ENCODE measurements at places on chromosomes 2 and 18.
A peak's percentile ranks its signal among the peaks of the same experiment; 100 is the strongest.

GRCh38 chr2:46954951-46955571 is 39.5 kb upstream of the MCFD2 start:
- peak; percentile 77 for DNase-seq

DNA sequence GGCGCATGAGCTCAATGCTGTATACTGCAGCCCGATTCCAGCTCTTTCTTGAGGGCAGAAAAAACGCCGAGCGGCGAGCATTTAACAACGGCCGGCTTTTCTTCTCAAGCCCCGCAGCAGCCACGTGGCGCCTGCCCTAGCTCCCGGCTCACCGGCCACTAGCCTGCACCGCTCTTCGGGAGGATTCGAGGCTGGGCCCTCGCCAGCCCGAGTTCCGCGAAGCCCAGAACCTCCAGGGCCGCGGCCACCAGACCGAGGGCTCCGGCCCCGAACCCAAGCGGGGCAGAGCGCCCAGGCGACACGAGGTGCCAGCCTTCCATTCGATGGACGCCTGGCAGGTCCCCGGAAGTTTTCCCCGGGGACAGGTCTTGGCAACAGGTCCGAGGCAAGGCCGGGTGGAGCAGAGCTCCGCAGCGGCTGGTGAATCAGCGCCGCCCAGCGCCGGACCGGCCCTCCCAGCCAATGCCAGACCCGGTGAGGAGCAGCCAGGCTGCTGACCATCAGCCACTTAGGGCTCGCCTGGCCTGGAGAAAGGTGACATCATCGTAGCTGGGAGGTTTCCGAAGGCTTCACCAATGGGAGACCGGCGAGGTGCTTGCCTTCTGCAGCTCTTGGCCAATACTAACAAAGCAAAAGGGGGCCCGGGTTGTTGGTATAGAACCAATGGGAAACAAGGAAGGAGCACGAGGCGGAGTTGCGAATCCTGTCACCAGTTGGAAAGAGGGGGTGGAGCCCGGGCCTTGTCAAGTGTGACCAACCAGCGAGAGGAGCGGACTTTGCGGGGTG is 552 bp upstream of the MXD1 start:
- DNase-seq = peak; percentile 100

- peak; percentile 43 for DNase-seq
Measured at GRCh38 chr2:10168221-10168620, 45.7 kb downstream of the RRM2 start.

GRCh38 chr2:225196579-225196978 is 154.3 kb upstream of the DOCK10 start:
- DNase-seq = no peak

DNA sequence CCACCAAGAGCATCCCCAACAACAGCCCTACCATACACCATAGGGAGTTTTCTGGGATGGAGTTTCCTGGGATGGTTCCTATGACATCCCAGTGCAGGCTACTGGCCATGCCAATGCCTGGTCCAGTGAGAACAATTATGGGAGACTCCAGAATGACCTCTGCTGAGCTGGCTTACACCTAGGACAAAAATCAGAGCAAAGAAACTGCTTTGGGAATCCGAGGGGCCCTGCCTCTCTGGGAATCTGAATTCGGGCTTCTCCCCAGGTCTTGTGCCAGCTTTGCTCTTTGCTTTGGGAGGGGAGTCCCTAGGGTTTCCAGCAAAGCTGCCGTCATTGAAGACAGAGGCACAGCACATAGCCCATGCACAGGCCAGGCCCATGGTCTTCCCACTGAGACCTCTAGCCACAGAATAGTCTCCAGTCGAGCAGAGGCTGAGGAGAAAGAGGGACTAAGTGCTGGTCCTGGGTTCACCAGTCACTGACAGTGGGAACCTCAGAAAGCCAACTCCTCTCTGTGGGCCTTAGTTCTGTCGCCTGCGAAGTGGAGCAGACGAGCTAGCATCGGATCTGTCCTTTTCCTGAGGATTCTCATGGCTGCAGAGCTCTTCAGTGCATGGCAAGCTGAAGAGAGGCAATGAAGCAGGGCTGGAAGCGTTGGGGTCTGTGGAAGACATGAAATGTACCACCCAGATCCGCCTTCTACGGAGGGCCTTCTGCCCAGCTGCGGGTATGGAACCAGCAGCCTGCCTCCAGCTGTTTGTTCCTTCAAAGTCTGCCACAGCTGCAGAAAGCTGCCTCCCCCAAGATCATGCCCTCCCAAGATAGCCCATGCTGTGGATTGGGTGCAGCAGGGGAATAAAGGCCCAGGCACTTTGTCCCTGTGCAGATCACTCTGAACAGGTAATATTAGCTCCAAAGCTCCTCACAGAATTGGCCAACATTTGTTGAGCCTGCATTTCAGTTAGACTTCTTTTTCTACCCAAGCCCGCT is 11.2 kb upstream of the LBH start:
- DNase-seq = no peak

GRCh38 chr18:61681065-61681464 is 211.7 kb downstream of the RNF152 start:
- no peak for DNase-seq

GRCh38 chr2:52968043-52968442 is 799.6 kb upstream of the CHAC2 start:
- DNase-seq = no peak

DNA sequence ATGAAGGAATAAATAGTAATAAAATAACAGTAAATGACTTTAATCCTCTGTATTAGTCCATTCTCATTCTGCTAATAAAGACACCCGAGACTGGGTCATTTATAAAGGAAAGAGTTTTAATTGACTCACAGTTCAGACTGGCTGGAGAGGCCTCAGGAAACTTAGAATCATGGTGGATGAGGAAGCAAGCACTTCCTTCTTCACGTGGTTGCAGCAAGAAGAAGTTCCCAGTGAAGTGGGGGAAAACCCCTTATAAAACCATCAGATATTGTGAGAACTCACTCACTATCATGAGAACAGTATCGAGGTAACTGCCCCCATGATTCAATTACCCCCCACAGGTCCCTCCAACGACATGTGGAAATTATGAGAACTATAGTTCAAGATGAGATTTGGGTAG is 727.9 kb upstream of the LINC00305 start:
- DNase-seq = no peak

GRCh38 chr18:67211646-67212045 is 304.9 kb downstream of the DSEL start:
- no peak for DNase-seq

- DNase-seq = peak; percentile 53
Measured at GRCh38 chr2:170817093-170818035, 677 bp downstream of the GAD1 start.

GRCh38 chr18:71252351-71252865 is 963.6 kb downstream of the SOCS6 start:
- no peak for DNase-seq

DNA sequence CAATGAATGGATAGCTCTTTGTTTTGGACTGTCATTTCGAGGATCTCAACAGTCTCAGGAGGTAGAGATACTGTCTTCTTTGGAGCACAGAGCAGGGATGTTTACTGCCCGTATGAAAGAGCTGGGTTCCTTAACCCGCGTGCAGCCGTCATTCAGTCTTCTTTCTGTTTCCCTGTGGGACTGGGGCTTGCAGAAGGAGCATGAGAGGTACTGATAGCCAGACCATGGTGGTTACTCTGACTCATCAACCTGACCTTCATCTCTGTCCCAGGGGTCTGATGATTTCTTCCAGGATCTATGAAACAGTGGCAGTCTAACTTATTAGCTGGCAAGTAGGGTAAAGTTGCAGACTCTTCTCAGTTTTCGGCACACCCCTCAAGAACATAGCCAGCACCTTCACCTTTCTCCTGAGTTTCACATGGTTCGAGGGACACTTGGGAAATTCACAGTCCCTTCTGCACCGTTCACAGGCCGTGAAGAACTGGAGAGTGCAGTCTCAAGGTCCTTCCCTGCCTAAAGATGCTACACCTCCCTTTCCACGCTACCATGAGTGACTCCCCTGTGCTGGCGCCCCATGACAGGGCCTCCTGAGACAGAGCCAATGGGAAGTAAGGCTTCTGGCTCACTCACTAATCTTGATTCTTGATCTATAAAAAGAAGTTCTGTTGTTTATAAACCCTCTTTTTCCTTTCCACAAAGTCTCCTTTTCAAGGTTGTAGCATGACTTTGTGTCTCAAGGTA is 226.2 kb downstream of the MC4R start:
- no peak for DNase-seq

DNA sequence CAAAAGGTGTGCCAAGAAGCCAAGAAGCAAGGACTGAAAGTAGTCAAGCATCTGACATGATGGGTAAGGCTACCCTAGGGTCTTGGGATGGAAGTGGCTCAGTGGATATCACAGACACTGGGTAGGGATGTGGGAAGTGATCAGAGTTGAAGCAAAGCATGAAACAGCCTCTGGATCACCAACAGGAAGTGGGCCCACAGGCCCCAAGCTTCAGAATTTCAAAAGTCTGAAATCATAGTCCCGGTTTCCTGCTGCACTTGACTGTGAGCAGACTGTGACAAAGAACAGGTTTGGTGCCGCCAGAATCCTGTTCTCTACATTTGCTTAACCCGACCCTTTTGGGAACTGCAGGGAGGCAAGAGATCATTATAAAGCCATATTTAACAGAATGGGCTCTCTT is 57.4 kb downstream of the SP100 start:
- DNase-seq = no peak

DNA sequence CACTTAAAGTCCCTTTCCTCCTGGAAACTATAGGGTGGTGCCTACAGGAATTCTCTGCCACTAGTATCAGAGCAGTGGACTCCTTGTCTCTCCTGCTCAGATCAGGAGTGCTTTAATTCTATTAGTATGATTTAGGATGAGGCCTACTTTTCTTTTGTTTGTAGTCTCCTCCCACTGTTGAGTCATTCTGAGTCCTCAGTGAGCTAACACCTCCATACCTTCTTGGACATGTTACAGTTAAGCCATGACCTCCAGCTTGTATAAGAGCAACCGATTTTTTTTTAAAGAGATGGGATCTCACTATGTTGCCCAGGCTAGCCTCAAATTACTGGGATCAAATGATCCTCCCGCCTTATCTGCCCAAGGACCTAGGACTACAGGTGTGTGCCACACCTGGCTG is 48.7 kb upstream of the OTOF start:
- DNase-seq = no peak

DNA sequence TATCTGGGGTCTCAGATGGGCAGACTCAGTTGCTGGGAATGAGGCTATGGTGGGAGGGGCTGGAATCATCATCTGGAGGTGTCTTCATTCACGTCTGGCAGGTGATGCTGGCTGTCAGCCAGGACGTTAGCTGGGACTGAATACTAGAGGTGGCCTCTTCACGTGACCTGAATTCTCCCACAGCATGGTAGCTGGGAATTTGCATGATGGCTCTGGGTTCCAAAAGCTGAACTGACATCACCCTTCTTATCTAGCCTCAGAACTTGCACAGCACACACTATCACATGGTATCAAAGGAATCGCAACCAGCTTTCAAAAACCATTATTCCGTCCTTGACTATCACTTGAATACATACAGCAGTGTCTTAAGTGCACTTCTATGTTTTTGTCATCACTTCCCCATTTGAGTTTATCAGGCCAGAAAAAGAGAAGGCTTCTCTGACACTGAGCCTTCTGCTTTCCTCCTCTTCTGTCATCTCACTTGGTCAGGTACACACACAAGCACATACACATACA is 53.0 kb upstream of the LRP2 start:
- no peak for DNase-seq

- DNase-seq = no peak
Measured at GRCh38 chr2:240986787-240987411, 11.5 kb upstream of the SNED1 start.

GRCh38 chr2:197195518-197195917 is 115.1 kb downstream of the ANKRD44 start:
- DNase-seq = no peak

- no peak for DNase-seq
Measured at GRCh38 chr18:79847606-79848293, 50.0 kb downstream of the KCNG2 start.
